ENCODE measurements at places on chromosomes 16 and 17. TPM values are rescaled to one million over a fixed set of nuclear protein-coding genes. Genes with fewer than 3 reads are reported as not detected.

- peaks cover 42% of the 10 kb centered on the region for H3K36me3 ChIP-seq
- H3K27me3 ChIP-seq, result no peaks in the 10 kb centered on the region
- H3K27ac ChIP-seq, result no peak overlapping the region
- DNase-seq, result no peak
- H3K4me3 ChIP-seq, result no peak overlapping the region
- H3K4me1 ChIP-seq, result peaks cover 8% of the 10 kb centered on the region
These were observed 45.2 kb upstream of the CHMP6 start for GRCh38 chr17:80946449-80946848.

Gene KRTAP4-6
- not detected for total RNA-seq

DNA sequence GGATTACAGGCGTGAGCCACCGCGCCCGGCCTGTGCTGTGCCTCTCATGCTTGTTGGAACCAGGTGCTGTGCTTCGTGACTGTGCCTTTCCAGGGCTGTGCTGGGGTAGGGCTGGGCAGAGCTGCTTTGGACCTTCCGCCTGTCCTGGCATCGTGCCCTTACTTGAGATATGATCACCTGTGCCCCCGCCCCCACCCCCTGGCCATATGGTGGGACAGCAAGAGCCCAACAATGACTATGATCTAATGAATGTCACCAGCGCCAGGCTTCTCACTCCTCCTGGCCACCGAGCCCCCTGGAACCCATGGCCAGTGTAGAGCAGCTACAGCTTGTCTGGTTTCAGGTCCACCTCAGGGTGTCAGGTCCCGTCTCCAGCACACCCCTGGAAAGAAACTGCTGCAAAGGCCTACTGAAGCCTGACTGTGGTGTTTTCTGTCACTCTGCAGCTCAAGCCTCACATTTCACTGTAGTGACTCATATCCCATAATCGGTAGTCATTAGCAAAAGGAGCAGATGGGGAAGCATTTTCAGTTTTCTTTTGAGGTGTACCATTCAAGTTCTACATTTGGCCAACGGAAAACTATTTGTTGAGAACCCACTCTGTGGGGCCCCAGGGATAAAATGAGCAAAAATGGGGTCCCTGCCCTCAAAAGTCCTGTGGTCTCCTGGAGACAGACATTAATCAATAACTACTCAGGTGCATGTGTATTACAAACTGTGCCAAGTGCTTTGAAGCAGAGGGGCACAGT is 22.1 kb downstream of the FCSK start:
- no peaks in the 10 kb centered on the region for H3K27me3 ChIP-seq
- no peak overlapping the region for H3K27ac ChIP-seq
- no peak for DNase-seq
- peaks cover 46% of the 10 kb centered on the region for H3K36me3 ChIP-seq
- no peak overlapping the region for H3K4me3 ChIP-seq

GRCh38 chr16:56513972-56514371 is 5.9 kb downstream of the BBS2 start:
- H3K4me1 ChIP-seq, result no peaks in the 10 kb centered on the region
- no peaks in the 10 kb centered on the region for H3K36me3 ChIP-seq
- H3K4me3 ChIP-seq, result no peak overlapping the region

Gene LGALS9B
- total RNA-seq, result not detected

- H3K27me3 ChIP-seq, result no peaks in the 10 kb centered on the region
- H3K4me3 ChIP-seq, result peak overlapping the region; percentile 45
- peak overlapping the region; percentile 74 for H3K27ac ChIP-seq
- DNase-seq, result no peak
These were observed 585 bp downstream of the MLKL start for GRCh38 chr16:74700116-74700437.

DNA sequence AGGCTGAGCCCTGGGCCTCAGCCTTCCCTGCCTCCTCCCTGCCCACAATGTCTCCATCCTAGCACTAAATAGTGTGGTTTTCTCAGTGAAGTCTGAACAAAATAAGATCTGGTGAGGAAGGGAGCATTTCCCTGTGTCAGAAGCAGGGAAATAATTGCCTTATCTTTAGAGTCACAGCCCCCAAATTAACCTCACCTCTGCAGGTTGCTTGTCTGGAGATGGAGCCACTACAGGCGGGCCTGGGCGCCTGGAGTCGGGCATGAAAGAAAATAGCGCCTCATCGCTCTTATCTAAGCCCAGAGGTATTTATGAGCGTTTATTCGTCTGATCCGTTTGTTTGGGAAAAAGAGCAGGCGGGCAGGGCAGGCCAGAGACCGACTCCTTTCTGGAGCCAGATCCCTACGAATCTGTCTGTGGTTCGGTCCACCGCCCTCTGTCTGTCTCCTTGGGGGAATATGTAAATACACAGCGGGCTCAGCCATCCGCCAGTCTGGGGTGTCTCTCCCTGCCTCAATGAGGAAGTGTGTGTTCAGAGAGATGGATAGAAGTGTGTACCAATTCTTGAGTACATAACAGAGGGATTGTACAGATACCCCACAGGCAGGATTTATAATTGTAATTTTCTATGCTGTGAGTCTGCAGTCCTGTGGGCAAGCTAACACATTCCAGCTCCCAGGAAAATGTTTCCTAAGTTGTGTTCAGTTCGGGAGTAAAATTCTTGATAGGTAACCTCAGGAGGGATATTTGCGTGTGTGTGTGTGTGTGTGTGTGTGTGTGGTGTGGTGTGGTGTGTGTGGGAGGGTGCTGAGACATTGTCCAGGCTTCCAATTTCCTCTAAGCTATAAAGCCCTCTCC is 4.3 kb downstream of the HOXB6 start:
- H3K4me1 ChIP-seq, result peaks cover 56% of the 10 kb centered on the region
- no peaks in the 10 kb centered on the region for H3K36me3 ChIP-seq
- DNase-seq, result no peak
- no peaks in the 10 kb centered on the region for H3K27me3 ChIP-seq
- H3K27ac ChIP-seq, result no peak overlapping the region

DNA sequence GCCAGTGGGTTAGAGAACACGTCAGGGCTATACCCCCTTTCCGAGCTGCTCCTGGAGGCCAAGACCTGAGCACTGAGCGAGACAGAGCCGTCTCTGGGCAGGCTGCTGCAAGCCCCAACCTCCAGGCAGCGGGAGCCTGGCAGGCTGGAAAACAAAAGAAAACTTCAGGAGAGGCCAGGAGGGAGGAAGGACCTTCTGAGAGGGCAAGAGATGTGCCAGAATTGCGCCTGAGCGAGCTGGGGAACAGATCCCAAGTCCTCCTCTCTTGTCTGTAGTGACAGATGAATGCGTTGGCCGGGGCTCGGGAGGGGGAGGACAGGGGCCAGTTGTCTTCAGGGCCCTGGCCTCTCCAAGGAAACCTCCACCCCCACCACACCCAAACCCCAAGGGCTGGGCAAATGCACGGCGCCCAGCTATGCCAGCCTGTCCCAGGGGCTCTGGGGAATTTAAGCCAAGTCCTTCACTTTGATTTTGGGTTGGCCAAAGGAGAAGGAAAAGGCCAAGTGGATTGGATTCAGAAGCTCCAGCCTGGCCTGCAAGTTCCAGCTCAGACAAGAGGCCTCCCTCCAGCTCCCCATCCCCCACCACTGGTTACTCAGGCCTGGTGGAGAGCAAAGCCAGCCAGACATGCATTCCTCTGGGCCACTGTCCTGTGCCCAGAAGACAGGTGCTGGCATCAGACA is 18.1 kb downstream of the SDK2 start:
- no peaks in the 10 kb centered on the region for H3K27me3 ChIP-seq
- DNase-seq, result no peak
- no peak overlapping the region for H3K4me3 ChIP-seq
- no peaks in the 10 kb centered on the region for H3K36me3 ChIP-seq

- peaks cover 38% of the 10 kb centered on the region for H3K27me3 ChIP-seq
- no peak within 1 kb of the TSS for H3K27ac ChIP-seq
- no peaks in the 10 kb centered on the region for H3K4me1 ChIP-seq
- DNase-seq, result peak; percentile 35
- H3K4me3 ChIP-seq, result peak within 1 kb of the TSS; percentile 32
These were observed at the start of gene RRAD for GRCh38 chr16:66925322-66925840. Gene RRAD (minus strand): TSS chr16:66925535. CDS start chr16:66925179, 356 bp downstream.

DNA sequence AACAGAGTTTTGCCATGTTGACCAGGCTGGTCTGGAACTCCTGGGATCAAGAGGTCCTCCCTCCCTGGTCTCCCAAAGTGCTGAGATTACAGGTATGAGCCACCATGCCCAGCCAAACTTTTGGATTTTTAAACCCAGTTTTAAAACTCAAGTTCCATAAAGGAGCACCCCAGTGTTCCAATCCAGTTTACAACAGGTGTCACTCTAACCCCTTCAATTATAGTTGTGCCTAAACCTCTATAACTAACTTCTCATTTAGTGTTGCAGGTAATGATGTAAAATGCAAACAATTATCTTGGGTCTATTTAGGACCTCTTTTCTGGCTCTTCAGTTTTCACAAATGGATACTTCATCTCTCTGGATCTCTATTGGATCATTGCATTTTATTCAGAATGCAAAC is 7.8 kb upstream of the ADAP2 start:
- no peaks in the 10 kb centered on the region for H3K27me3 ChIP-seq
- no peaks in the 10 kb centered on the region for H3K36me3 ChIP-seq
- no peaks in the 10 kb centered on the region for H3K4me1 ChIP-seq
- DNase-seq, result no peak

GRCh38 chr16:52545898-52546266 is 1.1 kb downstream of the TOX3 start:
- H3K36me3 ChIP-seq, result no peaks in the 10 kb centered on the region
- H3K4me3 ChIP-seq, result no peak overlapping the region
- DNase-seq, result no peak

DNA sequence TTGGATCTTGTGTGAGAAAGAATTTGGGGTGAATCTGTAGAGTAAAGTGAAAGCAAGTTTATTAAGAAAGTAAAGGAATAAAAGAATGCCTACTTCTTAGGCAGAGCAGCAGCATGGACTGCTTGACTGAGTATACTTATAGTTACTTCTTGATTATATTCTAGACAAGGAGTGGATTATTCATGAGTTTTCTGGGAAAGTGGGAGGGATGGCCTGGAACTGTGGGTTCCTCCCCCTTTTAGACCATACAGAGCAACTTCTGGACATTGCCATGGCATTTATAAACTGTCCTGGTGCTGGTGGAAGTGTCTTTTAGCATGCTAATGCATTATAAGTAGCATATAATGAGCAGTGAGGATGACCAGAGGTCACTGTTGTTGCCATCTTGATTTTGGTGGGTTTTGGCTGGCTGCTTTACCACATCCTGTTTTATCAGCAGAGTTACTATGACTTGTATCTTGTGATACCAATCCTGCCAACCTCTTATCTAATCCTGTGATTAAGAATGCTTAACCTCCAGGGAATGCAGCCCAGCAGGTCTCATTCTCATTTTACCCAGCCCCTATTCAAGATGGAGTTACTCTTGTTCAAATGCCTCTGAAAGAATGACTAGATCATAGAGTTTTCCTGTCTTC is 58.7 kb downstream of the HSD17B2 start:
- no peaks in the 10 kb centered on the region for H3K27me3 ChIP-seq
- H3K4me1 ChIP-seq, result no peaks in the 10 kb centered on the region
- no peak overlapping the region for H3K4me3 ChIP-seq
- no peak overlapping the region for H3K27ac ChIP-seq

DNA sequence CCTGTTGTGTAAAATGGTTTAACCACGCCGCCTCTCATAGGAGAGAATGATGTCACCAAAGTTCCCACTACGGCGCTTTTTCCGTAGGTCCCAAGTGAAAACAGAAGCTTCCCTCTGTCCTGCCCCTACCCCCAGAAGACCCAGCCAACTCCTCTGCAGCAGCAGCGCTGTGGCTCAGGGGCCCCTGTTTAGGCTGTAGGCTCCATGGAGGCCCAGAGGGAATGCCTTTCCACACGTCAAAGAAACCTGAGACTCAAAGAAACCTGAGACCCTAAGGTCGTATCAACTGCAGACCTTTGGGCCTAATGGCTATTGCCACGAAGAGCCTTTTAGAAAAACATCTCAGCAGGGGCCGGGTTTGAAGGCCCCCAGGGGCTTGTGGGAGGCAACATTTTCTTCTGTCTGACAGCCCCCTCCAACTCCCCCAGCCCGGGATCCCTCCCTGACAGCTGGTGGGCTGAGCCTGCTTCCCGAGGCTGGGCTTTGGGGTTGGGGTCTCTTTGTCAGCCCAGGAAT is 43.1 kb upstream of the MEAK7 start:
- H3K4me1 ChIP-seq, result peaks cover 21% of the 10 kb centered on the region
- 0 out of 3 replicates have a peak overlapping the region, but pooled peaks have one; percentile 12 for H3K27ac ChIP-seq
- no peak overlapping the region for H3K4me3 ChIP-seq
- peaks cover 2% of the 10 kb centered on the region for H3K27me3 ChIP-seq
- DNase-seq, result no peak
- no peaks in the 10 kb centered on the region for H3K36me3 ChIP-seq

DNA sequence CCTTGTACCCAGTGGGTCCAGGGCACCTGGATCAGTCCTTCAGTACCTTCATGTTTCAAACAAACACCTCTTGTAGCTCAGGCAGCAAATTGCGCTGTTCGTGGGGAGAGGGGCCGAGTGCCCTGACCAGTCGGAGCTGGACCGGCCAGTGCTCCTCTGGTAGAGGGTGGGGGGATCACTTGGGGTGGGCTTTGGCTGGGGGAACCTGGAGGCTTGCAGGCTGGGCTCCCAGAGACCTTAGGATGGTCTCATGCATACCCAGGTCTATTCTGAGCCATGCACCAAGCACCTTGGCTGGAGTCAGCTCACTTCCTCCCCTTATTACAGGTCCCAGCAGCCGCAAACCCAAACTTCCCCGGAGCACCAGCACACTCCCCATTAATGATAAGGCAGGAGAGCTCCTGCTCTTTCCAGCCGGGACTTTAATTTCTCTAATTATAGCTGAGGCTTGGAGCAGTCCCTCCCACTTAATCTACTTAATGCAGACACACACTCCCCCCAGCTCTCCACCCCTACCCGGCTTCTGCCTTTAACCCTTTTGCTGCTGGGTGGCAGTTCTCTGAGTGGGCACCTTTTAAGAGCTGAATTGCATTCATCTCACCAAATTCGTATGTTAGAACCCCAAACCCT is 26.3 kb upstream of the MGAT5B start:
- H3K27me3 ChIP-seq, result no peaks in the 10 kb centered on the region
- no peaks in the 10 kb centered on the region for H3K36me3 ChIP-seq
- peaks cover 29% of the 10 kb centered on the region for H3K4me1 ChIP-seq
- H3K27ac ChIP-seq, result no peak overlapping the region
- H3K4me3 ChIP-seq, result no peak overlapping the region
- peak; percentile 36 for DNase-seq

DNA sequence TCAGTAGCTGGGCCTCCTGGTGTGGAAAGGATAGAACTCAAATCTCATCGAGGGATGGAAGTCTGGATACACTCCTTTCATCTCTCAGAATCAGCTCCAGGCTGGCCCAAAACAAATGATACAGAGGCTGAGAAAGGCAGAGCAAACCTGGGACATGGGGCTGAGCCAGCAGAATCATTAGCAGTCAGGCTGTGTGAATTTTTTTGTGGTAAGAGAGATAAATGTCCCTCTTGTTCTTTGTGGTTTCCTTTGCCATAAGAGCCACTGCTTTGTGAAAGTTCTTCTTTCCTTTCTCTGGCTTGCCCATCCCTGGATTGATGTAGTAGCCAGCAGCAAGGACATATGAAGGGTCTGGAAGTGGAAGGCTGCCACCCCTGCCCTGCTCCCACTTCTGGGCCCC is 146.2 kb downstream of the CDH13 start:
- no peaks in the 10 kb centered on the region for H3K4me1 ChIP-seq
- H3K36me3 ChIP-seq, result no peaks in the 10 kb centered on the region
- no peak for DNase-seq
- no peak overlapping the region for H3K27ac ChIP-seq

Gene GPR179
- not detected for total RNA-seq

Gene MYH2
- total RNA-seq, result not detected
